ENCODE measurements at places on chromosomes 12 and 14.
A peak's percentile ranks its signal among the peaks of the same experiment; 100 is the strongest.

DNA sequence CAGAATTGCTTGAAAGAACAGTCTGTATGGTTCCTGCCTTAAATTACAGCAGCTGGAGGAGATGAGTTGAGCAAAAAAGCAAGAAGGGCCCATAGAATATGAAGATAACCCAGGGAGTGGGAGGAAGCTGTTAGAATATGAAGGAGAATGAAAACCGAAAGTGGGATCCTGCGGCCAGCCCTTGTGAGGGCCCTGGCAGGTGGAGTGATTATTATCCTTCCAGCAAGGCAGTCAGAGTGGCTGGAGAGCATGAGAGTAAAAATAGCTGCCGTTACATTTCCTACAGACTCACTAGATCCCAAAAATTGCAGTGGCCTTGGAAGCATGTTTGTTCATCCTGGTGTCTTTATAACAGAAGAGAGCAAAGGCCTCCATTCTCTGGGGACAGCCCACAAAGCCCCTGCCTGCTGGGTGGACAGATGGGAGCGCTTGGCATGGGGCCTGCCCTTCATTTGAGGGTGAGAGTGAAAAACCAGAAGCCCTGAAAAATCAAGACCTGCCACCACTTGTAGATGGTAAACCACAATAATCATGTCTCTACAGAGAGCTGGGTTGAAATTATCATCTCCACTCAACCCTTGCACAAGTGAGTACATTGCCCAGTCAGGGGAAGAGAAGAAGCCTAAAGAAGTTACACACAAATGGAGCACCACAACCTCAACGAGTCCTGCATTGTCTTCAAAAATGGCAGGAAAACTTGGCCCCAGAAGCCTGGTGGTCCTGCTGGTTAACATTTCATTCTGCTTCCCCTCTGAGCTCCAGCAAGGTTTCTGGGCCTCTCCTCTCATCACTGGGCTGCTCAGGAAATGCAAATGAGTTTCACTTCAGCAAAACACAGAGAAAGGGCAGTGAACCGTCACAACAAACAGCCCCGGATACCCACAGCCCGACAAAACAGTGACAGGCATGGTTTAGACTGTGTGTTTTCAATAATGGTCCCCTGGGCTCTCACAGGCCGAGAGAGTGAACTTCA lies 20.5 kb downstream of the ZDHHC22 start:
- no peak for DNase-seq

DNA sequence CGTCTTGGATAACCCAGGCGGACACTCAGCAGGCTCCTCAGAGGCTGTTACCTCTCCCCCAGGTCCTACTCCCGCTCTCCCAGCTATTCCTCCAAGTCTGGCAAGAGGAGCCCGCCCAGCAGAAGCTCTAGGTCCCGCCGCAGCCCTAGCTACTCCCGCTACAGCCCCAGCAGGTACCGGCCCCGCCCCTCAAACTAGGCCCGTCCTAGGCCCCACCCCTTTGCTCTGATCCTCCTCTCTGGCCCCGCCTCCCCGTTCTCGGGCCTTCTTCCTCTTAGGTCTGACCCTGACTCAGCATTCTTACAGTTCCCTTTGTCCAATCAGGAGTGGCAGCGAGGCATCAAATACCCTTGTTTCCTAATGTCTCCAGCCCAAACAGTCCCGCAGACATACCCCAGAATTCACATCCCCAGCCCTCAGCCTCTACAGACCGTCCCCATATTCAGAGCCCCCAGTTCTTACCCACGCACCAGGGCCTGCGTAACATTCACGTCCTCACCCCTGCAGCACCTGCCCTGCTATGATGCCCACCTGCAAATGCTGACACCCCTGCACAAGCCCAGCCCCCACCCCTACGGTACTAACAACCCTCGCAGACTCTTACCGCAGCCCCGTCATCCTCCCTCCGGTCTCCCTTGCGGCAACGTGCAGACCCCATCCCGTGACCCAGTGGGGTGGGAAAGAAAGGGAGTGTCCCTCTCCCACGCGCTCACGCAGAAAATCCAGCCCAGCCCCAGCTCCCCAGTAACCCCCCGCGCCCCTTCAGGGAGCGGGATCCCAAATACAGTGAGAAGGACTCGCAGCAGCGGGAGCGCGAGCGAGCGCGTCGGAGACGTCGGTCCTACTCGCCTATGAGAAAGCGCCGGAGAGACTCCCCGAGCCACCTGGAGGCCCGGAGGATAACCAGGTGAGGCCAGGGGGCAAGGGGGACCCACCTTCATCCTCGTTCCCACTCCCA lies 25.0 kb upstream of the HSPB8 start:
- no peak for DNase-seq

GRCh38 chr14:68580096-68580645 lies 212.7 kb downstream of the ZFP36L1 start:
- DNase-seq = no peak

DNA sequence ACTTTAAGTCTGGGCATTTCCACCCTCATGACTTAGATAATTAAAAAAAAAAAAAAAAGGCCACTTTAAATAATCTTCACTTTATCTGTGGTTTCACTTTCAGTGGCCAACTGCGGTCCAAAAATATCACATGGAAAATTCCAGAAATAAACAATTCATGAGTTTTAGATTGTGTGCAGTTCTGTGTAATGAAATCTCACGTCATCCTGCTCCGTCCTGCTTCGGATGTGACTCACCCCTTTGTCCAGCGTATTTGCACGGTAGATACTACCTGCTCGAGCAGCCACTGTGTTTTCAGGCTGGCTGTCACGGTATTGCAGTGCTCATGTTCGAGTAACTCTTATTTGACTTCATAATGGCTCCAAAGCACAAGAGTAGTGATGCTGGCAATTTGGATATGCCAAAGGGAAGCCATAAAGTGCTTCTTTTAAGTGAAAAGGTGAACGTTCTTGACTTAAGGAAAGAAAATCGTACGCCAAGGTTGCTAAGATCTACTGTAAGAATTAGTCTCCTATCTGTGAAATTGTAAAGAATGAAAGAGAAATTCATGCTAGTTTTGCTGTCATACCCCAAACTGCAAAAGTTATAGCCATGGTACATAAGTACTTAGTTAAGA lies 2.4 kb downstream of the E2F7 start:
- DNase-seq = no peak

GRCh38 chr14:99971941-99972747 lies 93.1 kb upstream of the EVL start:
- no peak for DNase-seq

DNA sequence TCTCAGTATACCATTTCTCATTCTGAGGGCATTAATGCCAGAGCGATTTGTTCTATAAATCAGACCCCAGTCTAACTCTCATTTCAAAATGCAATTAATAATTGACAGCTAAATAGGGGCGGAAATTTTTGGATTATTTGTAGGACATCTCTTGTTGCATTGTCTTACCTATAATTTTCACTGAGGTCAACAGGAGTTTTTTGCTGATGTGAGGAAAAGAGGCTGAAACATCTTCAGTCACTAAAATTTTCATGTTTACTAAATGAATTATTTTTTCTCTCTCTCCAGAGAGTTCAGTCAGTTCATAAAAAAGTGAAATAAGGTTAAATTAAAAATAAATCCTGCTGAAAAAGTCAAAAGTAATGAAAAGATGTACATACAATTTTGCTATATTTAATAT lies 295.9 kb downstream of the CCER1 start:
- no peak for DNase-seq

- DNase-seq = no peak
These were observed 119.7 kb downstream of the FGD4 start for GRCh38 chr12:32519047-32519446.

DNA sequence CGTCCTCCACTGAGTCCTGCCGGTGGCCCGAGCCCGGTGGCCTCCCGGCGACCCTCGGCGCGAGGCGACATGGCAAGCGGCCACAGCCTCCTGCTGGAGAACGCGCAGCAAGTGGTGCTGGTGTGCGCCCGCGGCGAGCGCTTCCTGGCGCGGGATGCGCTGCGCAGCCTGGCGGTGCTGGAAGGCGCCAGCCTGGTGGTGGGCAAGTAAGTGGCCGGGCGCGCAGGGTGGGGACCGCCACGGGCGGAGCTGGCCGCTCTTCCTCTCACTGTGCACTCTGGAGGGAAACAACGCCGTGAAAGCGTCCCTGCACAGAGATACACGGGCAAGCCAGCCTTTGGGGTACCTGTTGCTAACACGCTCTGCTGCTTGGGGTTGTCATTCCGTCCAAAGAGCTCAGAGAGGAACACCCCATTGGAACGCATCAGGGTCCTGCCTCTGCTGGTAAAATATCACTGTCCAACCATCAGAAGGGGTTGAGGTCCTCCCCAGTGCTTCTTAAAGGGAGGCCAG lies at the start of gene AMDHD1:
Gene AMDHD1 (plus strand): TSS at position 2 of the 513 bp plus-strand sequence. CDS start 68 bp downstream, at position 70.
- peak; percentile 51 for DNase-seq

DNA sequence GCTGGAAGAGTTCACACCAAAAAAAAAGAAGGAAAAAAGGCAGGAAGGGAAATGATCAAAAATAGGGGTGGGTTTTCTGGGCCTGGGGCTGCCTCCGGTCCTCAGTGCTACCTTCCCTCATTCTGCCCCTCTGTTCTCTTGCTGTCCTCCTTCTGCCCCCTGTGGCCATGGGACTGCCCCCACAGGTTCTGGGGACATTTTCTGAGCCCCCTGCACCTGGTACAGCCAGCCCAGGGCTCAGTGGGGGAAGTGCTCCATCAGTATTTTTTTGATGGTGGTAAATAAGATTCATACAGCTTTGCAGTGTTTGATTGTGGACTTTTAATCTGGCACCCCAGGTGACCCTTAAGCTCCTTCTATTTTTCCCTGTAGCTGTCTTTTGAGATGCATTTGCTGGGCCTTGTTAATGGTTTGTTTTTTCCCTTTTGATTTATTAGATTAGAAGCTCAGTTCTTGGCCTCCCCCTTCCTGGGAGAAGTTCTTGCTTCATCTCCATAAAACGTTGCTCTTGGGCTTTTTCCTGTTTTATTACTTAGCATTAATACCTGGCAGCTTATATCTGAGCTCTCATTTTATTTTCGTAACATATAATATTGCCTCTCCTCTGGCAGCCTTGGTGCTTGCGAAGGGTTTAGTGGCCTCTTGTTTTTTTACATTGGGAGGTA lies 43.1 kb downstream of the CHST11 start:
- DNase-seq = no peak

DNA sequence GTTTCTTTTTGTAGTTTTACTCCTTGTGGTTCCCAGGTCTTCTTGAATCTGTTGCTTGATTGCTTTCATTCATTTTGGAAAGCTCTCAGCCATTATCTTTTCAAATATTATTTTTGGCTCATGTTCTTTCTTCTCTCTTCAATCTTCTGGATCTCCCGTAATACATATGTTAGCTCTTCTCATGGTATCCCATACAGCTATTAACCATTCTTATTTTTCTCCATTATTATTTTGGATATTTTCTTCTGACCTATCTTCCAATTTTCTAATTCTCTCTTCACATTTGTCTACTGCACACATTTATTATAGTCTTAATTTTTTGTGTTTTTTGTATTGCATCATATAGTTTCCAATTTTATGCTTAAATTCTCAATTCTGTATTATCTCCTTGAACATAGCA lies 123.9 kb upstream of the ARID2 start:
- no peak for DNase-seq

DNA sequence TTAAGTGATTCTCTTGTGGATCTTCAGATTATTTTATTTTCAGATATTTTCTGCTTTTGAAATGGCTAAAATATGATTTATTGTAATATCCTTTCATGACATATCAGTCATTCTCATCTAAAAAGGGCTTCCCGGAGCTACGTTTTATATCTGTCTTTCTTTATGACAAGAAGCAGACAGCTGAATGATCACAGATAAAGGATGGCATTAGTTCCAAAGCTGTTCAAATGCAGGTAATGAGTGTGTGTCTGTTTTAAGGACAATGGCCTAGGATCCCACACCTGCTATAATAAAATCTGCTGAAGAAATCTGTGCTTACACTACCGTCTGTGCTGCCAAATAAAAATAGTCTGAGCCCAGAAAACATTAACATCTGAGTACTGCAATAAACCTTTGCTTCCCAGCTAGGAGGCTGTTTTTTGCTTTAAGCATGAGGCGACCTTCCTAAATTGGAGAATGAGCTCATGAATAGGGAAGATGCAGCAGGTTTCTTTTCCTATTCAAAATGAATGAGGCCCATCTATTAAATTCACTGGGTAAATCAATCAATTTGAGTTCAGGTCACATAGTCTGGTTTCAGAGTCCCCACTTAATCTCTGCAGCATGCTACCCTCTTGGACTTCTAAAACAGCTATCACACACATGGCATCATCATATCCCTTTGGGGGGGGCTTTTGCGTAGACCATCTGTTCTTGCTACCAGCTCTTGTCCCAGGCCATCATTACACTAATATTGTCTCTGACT lies 498.5 kb downstream of the NELL2 start:
- no peak for DNase-seq

DNA sequence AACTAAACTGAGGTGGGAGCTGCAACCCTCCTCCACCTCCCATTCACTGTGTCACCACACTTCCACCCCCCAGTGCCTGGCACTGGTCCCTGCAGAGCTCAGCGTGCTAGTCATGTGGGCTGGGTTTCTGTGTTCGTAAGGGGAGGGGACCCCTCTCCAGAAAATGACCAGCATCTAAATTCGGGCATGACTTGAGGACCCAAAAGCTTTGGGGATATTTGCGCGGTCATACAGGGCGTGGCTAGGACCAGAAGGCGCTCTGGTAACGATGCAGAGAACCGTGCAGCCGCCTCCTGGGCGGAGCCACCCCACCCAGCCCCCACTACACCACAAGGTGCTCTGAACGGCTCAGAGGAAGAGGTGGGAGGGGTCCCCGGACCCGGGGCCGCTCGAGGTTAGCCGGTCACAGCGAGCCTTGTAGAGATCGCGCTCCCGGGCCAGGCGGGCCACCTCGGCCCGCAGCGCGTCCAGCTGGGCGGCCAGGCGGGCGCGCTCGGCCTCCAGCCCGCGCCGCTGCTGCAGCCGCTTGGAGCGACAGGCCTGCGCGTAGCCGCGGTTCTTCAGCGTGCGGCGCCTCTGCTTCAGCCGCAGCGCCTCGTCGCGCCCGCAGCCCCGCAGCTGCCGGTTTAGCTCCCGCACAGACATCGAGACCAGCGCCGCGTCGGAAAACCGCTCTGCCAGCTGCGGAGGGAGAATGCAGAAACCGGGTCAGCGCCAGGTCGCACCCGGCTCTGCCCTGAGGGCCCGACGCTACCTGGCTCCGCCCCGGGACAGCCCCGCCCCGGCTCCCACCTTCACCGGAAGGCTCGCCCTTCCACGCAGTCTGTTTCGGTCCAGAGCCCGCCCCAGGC lies 9.8 kb downstream of the CPNE6 start:
- peak; percentile 39 for DNase-seq

DNA sequence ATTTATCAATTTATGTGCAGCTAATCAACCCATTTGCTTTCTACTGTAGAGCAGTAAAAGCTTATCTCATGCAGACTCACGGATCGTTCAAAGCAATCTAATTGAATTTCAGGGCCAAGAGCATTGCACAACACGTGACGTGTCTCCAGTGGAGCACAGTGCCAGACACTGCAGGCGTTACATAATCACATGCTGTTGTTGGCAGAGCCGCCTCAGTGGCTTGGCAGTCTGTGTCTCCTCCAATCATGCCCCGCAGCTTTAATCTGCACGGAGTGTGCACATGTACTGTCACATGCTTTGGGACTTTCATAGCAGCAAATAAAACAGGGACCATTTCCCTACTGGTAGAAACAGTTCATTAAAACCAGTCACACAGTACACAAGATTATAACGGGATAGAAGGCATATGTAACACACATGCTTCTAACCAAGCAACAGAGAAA lies 309.3 kb downstream of the ITPR2 start:
- DNase-seq = no peak

Data from stimulated activated CD4-positive, alpha-beta T cell treated with anti-CD3 and anti-CD28 coated beads, Interleukin-15, amount 100 ng/mL, for 1 hour (primary cell).